ENCODE measurements at places on chromosomes 6 and 20.

- peak; percentile 47 for DNase-seq
Measured at GRCh38 chr6:25889877-25890853, 16.1 kb upstream of the SLC17A3 start.

DNA sequence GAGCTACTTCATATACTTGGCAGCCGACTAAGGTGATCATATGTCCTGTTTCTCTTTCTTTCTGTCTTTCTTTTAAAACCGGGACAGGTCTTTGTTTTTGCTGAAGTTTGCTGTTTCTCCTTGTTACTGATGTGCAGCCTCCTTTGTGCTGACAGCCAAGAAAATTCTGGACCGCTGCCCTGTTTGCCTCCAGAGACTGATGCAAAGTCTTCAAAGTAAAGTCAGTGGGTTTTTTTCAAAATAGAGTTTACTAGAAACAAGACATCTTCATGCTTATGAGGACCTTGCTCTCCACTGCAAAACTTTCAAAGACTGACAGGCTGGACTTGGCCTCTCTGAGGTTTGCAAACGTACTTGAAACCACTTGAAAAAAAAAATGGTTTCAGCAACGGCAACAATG is 510.5 kb upstream of the MAP3K7 start:
- peak; percentile 0 for DNase-seq

DNA sequence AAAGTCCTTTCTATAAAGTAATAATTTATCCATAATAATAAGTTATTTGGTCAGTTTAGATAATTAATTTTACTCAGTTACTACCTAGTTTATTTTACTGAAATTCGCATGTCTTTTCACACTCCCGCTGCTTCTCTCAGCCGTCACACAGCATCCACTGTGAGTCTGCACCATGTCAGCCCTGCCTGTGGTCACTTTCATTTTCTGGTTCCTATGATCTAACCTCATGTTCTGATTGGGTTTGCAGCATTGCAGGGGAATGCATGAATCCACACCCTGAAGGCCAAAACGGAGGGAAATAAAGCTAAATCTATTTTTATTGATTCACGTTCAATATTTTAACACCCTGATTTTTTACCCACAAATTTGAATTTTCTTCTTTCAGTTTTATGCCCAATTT is 47.4 kb downstream of the PDE10A start:
- peak; percentile 7 for DNase-seq

DNA sequence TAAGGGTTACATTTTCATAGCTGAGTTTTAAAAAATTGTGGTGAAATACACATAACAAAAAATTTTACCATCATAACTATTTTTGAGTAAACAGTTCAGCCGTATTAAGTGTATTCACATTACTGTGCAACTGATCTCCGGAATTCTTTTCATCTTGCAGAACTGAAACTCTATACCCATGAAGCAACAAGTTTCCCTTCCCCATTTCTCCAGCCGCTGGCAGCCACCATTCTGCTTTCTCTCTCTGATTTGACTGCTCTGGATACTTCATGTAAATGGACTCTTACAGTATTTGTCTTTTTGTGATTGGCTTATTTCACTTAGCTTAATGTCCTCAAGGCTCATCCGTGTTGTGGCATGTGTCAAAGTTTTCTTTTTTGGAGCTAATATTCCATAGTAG is 341.6 kb downstream of the QKI start:
- DNase-seq = peak; percentile 58

- DNase-seq = no peak
Measured at GRCh38 chr20:8504030-8504429, 372.0 kb downstream of the PLCB1 start.

DNA sequence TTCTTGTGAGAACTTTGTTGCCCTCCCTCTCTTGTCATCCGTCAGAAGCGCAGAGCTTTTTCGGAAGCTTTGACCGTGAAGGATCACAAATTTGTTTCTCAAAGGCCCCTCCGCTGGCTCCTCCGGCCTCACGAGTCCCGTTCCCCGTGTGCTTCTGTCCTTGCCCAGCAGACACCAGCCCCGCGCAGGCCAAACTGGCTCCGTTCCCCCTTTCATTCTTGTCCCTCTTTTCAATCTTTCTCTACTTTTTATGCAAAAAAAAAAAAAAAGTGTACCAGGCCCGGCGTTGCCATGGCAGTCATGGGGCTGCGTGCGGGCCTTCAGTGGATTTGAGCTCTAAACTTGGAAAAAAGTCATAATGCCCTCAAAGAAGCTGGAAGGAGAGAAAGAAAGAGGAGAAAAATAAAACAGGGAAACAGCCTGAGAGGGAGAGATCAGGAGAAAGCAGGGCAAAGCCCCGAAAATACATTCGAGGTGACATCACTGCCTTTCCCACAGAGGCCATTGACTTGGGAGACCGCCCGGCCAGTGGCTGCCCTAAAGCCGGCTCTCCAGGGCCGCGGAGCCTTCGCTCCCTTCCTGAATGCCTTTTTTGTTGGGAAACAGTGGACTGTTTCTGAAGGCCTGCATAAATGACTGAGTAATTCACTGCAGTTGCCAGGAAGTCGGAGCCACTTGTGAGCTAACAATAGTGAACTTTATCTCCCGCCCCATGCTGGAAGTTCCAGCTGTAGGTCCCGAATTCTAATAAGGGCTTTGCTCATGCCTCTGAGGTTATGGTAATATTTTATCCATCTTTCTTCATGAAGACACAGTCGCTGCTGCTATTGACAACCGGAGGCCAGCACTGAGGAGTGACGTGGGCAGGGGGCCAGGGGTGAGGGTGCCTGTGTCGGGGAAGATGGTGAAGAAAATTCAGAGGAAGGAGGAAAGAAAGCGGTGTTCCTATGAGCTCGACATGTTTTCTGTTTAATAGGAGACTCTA is 670.9 kb downstream of the QKI start:
- DNase-seq = peak; percentile 9

GRCh38 chr20:7379621-7380220 is 560.5 kb downstream of the HAO1 start:
- DNase-seq = peak; percentile 6

DNA sequence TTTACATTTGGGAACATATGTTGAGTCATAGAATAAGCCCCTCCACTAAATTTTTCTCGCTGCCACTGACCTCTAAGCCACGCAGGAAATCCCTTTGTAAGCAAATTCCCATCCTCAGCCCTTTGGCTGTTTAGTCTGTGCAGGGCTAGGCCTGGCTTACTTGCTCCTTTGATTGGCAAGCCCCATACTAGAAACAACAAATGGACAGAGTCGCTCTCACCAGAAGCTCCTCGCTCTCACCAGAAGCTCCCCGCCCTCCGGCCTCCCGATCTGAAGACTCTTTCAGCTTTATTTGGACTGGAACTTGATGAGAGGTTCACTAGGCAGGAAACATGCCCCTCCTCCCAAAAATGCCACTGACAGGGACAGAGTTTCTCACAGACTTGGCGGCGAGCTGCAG is 149.2 kb upstream of the EXOC2 start:
- peak; percentile 76 for DNase-seq

- no peak for DNase-seq
Measured at GRCh38 chr20:22687676-22688349, 103.4 kb upstream of the FOXA2 start.

DNA sequence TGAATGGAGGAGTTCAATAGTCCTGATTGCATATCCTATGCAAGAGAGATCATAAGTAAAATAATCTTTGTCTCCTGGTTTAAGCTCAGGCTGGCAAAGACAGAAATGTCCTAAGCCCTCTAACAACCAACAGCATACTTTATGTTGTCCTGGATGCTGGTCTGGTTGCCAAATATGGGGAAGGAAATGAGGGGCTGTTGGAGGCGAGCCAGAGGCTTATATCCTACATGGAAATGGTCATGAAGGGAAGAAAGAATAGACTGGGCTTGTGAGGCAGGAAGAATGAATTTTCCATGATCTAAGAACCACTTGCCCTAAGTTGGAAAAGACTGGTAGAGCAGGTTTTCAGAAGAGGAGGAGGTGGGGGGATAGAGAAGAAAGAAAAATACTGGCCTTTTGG is 237.1 kb downstream of the SMOC2 start:
- DNase-seq = no peak

GRCh38 chr6:152874846-152875568 is 107.8 kb downstream of the FBXO5 start:
- no peak for DNase-seq

DNA sequence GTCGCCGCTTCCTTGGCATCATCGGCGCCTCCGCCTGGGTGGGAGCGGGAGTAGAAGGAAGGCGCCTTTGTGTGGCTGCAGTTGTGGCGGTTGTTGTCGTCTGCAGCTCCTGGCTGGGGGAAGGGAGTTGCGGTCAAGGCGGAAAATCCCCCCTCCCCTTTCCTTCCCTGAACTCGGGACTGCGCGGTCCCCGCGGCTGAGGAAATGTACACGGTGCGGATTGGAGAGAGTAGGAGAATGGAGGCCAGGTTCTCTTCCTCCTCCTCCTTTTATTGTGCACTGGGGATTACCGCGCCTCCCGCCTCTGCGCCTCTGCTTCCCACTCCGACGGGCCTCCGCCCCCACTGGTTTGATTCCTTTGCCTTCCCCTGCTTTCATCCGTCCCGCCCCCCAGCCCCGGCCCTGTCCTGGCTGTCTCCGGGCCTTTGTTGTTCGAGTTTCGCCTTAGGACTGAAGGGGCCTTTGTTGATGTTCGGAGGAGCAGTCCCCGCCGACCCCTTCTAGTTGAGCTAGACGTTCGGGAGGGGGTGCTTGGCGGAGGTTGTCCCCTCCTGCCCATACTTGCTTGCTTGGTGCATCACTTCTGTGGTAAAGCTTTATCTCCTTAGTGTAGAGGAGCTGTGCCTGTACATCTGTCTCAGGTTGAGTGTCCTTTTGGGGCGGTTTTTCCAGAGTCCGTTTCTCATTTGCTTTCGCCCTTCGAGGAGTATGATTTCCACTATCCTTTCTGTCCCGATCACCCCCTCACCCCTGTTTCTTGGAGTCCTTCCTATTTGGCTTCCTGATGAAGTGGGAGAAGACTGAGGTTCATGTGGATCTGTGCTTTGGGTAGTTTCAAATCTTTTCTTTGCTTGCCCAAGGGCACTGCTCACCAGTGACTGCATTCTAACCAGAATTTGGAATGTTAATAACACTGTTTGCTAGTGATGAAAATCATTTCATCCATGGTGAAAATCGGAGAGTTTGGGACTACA is 764 bp downstream of the ZNF292 start:
- peak; percentile 50 for DNase-seq

- no peak for DNase-seq
Measured at GRCh38 chr6:71224011-71224410, 64.6 kb upstream of the OGFRL1 start.

DNA sequence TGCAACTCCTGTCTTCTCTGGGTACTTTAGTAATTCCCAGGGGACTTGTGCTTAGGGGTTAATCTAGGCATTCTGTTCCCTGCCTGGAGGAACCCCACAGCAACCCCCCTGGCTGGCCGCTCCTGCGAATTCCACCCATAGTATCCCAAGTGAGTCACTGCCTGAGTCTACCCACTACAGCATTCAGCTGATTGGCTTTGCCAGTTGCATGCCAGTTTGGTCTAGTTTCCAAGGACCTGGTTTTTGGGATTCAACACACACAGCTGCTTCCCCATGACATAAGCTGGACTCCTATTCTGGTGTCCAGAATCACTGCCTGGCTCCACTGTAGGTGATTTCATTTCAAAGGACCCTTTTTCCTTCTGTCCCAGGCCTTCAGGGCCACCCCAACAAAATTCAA is 40.3 kb downstream of the PLCG1 start:
- DNase-seq = peak; percentile 82

GRCh38 chr20:34549291-34549928 is 9.1 kb upstream of the MAP1LC3A start:
- peak; percentile 22 for DNase-seq

DNA sequence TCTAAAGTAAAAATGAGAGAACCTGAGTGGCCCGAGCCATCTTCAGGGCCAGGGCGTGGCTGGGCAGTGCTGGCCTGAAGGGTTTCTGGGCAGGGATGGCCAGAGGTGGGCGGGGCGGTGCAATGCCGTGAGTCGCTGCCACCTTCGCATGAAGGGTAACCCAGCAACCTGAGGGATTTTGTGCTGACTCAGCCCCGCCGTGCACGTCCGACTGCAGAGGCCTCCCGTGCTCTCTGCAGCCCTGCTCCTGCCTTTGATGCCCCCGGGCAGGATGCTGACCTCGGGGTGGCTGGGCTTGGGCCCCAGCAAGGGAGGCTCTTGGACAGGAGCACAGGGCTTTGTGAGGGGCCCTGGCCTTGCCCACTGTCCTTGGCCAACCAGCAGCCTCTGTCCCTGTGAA is 81.7 kb upstream of the GATA5 start:
- DNase-seq = no peak

GRCh38 chr6:6026513-6027205 is 19.9 kb upstream of the NRN1 start:
- DNase-seq = no peak

- no peak for DNase-seq
Measured at GRCh38 chr20:49624317-49624716, 56.4 kb upstream of the PTGIS start.

GRCh38 chr6:62999796-63000195 is 211.5 kb upstream of the FKBP1C start:
- peak; percentile 0 for DNase-seq

- DNase-seq = no peak
Measured at GRCh38 chr6:170225852-170226417, 64.9 kb downstream of the DLL1 start.

DNA sequence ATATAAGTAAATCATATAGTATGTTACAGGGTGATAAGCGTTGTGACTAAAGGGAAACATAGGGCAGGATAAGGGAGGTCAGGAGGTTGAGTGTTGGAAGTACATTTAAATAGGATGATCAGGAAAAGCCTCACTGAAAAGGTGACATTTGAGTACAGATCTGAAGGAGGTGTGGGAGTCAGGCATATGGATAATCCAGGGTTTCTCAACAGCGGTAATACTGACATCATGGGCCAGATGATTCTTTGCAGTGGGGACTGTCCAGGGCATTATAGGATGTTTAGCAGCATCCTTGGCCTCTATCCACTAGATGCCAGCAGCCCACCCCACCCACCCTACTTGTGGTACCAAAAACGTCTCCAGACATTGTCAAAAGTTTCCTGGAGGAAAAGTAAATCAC is 292.6 kb upstream of the PREP start:
- no peak for DNase-seq

GRCh38 chr20:36540551-36541211 is 638 bp upstream of the MYL9 start:
- no peak for DNase-seq

All from iris pigment epithelial cell (primary cell).